GM12891 (cell line): ENCODE measurements at places on chromosomes 1 and 21.

GRCh38 chr1:202281316-202282024, 60.3 kb downstream of the UBE2T start:
- DNase-seq: no peak

DNA sequence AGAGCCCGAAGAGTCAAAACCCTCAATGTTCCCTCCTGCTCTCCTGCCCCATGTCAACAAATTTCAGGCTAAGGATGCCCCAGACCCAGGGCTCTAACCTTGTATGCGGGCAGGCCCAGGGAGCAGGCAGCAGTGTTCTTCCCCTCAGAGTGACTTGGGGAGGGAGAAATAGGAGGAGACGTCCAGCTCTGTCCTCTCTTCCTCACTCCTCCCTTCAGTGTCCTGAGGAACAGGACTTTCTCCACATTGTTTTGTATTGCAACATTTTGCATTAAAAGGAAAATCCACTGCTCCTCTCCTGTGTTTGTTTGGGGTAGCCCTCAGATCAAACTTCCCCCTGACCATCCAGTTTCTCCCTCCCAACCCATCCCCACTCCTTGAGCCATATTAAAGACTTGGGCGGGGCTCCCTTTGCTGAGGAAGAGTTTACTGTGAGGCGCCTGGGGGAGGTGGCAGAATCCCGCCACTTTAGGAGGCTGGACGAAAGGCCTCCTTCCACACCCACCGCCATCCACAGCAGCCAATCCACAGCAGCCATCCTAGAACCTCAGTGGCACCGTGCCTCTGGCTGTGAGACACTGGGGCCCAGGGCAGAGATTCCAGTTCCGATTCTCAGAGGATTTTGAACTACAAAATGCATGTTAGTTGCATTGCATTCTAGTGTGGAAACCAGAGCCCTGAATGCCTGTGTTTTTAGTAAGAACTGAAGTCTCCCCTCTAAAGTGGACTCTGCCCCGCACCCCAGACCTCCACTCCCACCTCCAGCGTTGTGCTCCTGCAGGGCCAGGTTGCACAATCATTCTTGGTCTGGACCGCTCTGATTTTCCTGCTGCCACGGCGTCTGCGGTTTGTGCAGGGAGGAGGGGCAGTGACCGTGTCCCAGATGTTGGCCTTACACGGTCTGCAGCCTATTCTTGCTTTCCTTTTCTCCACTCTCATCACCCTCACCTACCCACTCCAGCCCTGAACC, 3.0 kb downstream of the OLFML3 start:
- DNase-seq: no peak

GRCh38 chr1:29638281-29638680, 402.0 kb downstream of the PTPRU start:
- no peak for DNase-seq

GRCh38 chr1:212596798-212597197, 11.8 kb upstream of the ATF3 start:
- DNase-seq: no peak

DNA sequence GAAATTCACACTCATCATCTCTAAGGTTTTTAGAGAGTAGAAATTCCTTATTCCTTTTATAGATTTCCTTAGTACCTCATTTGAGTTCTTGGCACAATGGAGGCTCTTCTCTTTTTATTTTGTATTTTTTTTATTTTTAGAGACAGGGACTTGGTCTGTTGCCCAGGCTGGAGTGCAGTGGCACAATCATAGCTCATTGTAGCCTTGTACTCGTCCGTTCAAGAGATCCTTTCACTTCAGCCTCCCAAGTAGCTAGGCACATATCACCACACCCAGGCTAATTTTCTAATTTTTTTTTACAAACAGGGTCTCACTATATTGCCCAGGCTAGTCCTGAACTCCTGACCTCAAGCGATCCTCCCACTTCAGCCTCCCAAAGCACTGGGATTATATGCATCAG, 29.6 kb downstream of the RGL1 start:
- DNase-seq: no peak

DNA sequence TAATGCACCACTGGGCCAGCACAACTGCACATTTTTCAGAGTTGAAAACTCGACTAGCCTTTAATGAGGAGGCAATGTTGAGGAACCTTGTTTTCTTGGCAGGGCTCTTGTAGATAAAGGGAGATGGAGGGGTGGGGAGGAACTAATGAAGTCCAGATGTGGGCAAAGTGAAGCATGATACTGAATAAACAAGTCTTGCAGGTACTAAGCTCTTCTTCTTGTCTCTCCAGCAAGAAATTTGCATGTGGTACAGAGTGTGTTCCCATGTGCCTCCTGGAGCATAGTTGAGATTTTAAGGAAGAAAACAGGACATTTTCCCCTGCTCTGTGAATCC, 47.0 kb downstream of the PLPP3 start:
- DNase-seq: no peak

DNA sequence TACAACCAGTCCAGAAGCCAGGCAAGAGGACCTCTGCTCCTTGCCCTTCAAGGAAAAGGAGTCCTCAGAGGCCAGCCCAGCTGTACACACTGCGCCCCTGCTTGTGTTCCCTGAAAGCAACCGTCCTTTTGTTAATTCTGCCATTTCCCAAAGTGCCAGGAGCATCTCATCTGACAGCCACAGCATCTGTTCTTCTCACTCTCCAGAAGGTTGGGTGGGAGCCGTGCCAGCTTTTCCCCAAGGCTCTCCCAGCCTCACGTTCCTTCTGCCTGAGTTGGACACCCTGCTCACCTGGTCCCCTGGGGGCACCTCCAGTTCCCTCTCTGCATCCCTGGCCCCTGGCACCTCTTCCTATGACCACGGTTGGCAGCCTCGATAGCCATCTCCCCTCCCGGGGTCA, 10.5 kb upstream of the CNTN2 start:
- no peak for DNase-seq

DNA sequence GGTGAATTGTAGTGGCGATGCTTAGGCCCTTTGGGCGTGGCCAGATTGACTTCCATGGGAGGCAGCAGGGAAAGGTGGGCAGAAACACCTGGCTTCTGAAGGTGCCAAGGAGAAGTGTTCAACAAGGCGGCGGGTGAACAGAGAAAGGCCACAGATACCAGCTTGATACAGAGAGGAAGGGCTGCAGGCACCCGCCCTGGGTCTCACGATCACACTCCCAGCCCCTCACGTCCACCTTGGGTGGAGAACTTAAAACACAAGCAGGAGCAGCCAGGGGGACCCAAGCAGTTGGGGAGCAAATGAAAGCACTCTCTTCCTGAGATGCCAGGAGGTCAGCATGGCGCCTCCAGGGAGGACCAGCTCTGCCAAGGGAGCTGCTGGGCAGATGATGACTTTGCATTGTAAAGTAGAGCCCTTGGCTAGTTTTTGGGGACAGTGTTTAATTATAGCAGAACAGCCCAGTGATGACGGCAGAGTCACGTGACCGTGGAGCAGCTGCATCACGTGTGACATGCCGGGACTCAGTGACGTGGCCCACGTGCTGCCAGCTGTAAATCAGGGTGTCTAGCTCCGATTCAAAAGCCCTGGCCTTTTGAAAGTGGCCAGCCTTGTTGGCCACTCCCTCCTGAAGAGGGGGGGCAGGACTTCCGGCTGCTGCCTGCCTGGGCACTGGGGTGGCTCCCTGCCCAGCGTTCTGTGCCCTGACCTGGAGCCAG, 19.0 kb downstream of the SLC37A1 start:
- DNase-seq: no peak

DNA sequence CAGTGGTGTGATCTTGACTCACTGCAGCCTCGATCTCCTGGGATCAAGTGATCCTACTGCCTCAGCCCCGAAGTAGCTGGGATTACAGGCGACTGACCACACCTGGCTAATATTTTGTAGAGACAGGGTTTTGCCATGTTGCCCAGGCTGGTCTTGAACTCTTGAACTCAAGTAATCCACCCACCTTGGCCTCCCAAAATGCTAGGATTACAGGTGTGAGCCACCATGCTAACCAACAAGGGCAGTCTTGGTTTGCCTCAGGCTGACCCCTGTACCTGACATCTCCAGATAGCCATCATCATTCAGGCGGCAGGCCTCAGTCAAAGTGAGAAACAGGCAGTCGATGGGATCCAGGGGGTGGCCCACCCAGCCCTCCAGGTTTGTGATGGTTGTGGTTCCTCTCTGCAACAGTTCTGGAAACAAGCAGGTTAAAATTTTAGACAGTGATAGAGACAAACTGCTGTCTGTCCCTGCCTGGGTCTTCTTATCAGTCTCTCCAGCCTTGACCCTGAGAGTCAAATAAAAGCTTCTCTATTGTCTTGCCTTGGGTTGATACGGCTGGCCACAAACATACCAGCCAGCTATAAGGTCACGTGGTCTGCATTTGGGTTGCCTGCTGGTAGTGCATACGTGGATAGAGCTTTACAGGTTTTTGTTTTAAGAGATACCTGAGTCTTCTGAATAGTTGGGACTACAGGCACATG, 26.8 kb downstream of the UROD start:
- no peak for DNase-seq

- no peak for DNase-seq
These were observed 10.3 kb downstream of the POFUT2 start for GRCh38 chr21:45277101-45278045.

- DNase-seq: no peak
These were observed 695.4 kb downstream of the BRINP3 start for GRCh38 chr1:189782295-189782694.

- peak; percentile 60 for DNase-seq
These were observed 27.2 kb downstream of the HSPG2 start for GRCh38 chr1:21909787-21910503.

GRCh38 chr1:82391712-82392111, 591.0 kb downstream of the ADGRL2 start:
- no peak for DNase-seq

DNA sequence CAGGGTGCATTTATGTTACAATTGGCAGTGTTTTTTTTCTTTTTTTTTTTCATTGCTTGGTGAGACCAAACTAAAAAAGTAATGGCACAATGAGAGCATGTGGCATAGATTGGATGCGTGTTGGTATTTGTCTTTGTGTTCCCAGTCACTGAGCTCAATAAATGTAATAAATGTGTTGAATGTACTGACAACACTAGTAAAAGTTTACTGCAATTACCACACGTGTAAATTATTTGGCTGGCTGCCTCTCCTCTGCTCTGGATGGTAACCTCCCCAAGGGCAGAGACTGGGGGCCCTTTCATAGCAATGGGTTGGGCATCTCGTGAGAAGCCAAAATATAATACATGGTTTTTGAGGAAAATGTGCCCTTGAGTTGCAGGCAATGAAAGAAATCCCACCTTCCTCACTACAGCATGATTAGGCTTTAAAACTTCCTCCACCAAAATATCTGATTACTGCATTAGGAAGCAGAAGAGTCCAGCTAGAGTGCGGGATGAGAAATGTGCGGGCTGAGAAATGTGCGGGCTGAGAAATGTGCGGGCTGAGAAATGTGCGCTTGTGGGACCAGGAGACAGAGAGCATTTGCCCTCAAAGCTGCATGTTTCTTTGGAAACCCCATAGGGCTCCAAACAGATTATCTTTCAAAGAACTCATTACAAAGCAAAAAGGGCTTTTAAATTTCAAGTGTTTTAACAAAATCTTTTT, 58.5 kb downstream of the CDC7 start:
- DNase-seq: no peak

- DNase-seq: no peak
These were observed 4.1 kb upstream of the PCP4 start for GRCh38 chr21:39863111-39863510.

GRCh38 chr1:225355863-225356262, 72.0 kb downstream of the LBR start:
- DNase-seq: no peak

DNA sequence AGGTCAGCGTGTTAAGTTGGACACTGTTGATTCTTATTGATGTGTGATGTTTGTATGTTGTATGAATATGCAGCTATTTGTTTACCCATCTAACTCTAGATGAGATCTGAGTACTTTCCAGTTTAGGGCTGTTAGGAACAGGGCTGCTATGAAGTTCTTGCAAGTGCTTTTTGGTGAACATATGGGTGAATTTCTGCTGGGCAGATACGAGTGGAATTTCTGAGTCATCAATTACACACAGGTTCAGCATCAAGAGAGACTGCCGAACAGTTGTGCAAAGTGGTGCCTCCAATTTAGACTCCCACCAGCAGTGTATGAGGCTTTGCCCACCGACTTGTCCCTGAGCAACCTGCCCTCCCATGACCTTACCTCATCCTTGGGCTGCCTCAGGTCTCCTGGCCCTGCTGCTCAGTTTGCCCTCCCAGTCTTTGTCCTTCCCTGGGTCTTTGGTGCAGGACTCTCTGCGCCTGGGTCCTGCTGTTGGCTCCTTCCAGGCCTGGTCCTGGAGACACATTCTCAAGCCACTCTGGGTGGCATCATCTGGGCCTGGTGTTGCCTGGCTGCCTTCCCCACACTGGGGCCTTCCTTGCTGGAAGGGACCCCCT, 343.6 kb downstream of the PTPRU start:
- no peak for DNase-seq
